ENCODE measurements at places on chromosomes 1 and 21. TPM values are rescaled to one million over a fixed set of nuclear protein-coding genes. Genes with fewer than 3 reads are reported as not detected.

Gene DPT
- total RNA-seq: not detected

Gene CNR2
- not detected for total RNA-seq

Gene UBASH3A
- total RNA-seq: not detected

Gene TRABD2B
- total RNA-seq: not detected

Gene S100A1
- 0.17 TPM for total RNA-seq

Gene AKR1A1
- total RNA-seq: 106 TPM

Gene DNASE2B
- not detected for total RNA-seq

Gene INSRR
- total RNA-seq: not detected

Gene RAB7B
- total RNA-seq: 0.10 TPM

Gene SRSF4
- 60.9 TPM for total RNA-seq

Gene PLCH2
- 0.10 TPM for total RNA-seq

Gene PRR9
- 2.0 TPM for total RNA-seq

- DNase-seq: no peak
These were observed 4.7 kb upstream of the F5 start for GRCh38 chr1:169590932-169591331.

GRCh38 chr1:205849619-205850355, at the start of gene PM20D1:
Gene PM20D1 (minus strand): TSS chr1:205850132. CDS start chr1:205850072, 60 bp downstream.
- DNase-seq: no peak

- no peak for DNase-seq
These were observed 52.3 kb upstream of the COX20 start for GRCh38 chr1:244783138-244783537.

DNA sequence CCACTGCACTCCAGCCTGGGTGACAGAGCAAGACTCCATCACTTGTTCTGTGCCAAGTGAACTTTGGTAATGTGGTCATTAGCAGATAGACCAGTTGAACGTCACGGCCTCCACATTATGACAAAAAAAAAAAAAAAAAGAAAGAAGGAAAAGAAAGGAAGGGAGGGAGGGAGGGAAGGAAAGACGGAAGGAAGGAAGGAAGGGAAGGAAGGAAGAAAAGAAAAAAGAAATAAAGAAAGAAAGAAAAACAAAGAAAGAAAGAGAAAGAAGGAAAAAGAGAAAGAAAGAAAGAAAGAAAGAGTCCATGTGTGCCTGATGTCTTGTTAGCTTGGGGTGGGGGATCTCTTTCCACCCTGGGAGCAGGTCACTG, 45.3 kb downstream of the SIM2 start:
- DNase-seq: no peak

DNA sequence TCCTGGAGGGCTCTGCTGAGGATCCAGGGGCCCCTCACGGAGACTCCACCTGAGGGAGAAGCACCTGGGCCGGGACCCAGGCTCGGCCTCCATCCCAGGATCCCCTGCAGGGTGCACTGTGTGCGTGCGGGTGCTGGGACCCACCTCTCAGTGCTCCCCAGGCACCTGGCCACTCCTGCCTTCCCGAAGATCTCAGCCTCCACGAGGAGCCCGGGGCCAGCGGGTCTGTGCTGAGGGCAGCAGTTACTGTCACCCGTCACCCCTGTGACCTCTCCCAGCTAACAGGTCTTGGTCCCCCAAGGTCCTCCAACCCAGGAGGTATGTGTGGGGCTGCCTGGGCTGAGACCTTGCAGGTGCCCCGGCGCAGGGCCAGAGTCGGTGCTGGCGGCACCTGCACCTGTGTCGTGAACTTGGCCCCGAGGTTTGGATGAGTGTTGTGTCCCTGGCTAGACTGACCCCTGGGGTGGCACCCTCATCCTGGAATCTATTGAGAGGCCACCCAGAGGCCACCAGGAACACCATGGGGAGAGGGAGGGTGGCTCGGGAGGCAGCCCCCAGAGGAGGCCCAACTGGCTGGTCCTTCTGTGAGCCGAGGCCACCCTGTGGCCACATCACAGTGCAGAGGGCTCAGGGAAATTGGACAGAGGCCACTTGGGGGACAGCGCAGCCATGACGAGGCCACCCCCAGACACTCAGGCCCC, 17.7 kb downstream of the MORN1 start:
- no peak for DNase-seq

DNA sequence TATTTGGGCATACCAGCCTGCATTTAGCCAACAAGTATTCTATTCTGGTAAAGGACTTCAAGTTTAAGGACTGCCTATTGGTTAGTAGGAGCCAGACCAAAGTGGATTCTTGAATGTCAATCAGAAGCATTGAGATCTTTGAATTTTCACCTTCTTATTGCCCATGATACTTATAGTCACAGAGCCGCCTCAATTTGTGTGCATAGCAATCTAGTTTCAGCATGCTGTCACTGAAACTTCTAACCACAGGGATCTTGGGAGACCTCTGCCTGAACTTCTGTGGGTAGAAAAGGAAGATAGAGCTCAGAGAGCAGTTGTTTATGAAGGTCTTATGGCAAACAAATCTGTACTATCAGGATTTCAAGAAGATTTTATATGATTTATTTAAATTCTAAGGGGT, 501.4 kb upstream of the USP24 start:
- DNase-seq: no peak

- DNase-seq: peak; percentile 74
These were observed 36.6 kb upstream of the LCE5A start for GRCh38 chr1:152473887-152474537.

DNA sequence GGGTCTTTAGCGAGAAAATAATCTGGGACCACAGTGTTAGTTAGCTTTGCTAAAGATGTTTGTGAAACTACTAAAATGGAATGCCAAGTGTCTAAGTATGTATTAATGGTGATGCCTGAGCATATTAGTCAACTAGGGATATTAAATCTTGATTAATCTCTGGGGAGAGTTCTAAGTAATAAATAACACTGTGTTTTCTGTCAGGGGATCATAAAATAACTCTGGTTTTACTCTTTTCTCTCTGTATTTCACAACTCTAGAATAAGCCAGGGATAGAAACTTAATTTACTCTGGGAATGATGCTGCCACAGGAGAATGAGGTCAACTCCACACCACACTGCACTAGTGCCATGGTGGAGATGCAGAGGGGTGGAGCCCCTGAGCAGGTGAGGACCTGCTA, 399.2 kb downstream of the PTBP2 start:
- DNase-seq: no peak

GRCh38 chr1:155329980-155330598, 9.4 kb downstream of the RUSC1 start:
- no peak for DNase-seq

DNA sequence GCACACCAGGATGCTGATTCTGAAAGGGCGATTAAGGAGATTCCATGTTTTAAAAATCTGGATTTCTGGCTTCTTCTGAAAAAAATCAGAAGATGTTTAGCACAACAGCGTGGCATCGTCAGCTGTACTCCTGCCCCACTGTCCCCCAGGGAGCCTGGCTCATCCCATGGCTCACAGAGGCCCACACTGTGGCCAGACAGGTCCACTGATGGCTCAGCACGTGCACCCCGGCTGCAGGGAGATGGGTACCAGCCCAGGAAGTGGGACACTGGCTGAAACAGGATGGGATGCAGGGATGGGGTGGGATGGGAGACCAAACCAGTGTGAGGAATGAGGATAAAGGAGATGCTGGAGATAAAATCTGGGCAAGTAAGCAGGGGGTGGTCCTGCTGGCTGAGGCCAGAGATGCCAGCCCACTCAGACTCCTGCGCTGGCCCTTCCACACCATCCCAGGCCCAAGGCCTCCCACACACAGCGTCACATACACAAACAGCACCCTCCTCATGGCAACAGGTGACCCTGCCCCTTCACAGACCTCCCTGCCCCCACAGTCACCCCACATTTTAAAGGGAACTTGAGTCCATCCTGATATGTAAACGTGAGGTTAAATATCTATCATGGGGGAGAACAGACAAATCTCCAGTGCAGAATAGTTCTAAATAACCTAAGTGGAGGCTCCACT, 23.9 kb upstream of the SAMD11 start:
- no peak for DNase-seq

- DNase-seq: peak; percentile 73
These were observed 31.6 kb upstream of the UBE2U start for GRCh38 chr1:64171797-64172281.

DNA sequence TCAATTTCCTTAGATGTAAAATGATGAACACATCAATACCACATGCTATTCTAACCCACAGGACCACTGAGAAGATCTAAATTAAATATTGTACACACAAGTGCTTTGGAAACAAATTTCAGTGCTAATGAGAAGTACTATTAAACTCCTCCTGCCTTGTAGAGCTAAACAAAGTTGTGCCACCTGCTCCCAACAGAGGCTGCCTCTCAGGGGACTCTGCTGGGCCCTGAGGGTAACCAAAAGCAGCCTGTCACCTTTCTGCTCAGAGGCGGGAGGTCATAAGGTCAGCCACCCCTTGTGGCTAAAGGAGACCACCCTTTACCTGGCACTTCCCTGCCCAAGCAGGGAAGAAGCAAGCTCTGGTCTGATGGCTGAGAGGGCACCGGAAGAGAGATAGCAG, 6.3 kb downstream of the SLC9A1 start:
- DNase-seq: no peak

DNA sequence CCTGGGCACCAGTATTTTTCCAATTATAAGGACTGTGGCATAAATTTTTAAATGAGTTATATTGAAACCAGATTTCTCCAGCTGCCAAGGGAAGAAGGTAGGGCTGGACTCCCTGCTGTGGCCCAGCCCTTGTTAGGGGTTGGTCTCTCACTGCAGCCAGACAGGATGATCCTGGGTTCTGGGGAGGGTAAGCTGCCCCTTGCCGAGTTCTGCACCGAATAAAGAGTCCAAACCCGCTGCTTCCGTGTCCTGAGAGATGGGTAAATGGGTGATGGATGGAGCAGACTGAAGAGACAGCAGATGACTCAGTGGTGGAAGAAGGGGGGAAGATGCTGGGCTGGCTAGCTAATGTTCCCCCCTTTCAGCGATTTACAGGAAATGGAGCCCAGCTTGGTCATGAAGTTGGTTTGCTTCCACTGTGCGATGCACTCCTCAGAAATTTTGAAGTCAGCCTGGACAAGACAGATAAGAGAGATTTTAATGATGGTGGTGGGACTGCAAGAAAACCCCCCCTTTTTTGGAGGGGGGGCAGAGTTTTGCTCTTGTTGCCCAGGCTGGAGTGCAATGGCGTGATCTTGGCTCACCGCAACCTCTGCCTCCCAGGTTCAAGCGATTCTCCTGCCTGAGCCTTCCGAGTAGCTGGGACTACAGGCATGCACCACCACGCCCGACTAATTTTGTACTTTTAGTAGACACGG, 41.4 kb downstream of the YARS1 start:
- peak; percentile 48 for DNase-seq

- no peak for DNase-seq
These were observed 428.6 kb upstream of the CAMK1G start for GRCh38 chr1:209154912-209155311.

GRCh38 chr1:221858818-221859611, 117.1 kb upstream of the DUSP10 start:
- DNase-seq: peak; percentile 97

- peak; percentile 18 for DNase-seq
These were observed 707 bp downstream of the PRCC start for GRCh38 chr1:156767879-156768604.

DNA sequence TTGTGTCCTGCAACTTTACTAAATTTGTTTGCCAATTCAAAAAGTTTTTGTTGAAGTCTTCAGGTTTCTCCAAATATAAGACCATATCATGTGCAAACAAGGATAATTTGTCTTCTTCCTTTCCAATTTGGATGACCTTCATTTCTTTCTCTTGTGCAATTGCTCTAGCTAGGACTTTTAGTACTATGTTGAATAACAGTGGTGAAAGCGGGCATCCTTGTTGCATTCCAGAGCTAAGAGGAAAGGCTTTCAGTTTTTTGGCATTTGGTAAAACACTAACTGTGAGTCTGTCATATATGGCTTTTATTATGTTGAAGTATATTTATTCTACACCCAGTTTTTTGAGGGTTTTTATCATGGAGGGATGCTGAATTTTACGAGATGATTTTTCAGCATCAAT, 630.0 kb upstream of the ADGRL2 start:
- no peak for DNase-seq

DNA sequence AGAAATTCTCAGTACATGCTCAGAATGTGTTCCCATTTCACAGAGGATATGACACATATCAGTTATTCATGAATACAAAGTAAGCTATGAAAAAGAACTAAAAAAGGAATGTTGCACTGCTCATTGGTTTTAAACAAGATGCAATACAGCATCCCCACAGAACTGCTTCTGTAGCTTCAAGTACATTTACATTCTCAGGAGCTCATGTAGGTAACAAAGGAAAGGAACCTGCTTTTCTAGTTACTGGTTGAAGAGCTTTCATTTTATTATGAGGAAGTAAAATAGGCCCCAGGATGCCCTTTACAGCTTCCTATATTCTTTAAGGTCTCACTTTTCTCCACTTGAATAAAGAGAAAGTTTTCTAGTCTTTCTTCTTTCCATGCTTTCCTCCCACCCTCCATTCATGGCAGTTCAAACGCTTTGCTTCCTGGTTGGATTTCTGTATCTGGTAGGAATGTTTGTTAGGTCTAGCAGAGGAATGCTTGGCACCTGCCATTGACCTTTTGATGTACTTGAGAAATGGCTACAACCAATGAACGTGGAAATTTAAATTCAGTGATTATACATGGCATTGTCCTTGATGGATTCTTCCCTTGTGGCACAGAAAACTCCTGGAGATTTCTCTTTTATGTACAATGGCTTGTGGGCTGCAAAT, 27.1 kb upstream of the KCNK2 start:
- DNase-seq: peak; percentile 1

DNA sequence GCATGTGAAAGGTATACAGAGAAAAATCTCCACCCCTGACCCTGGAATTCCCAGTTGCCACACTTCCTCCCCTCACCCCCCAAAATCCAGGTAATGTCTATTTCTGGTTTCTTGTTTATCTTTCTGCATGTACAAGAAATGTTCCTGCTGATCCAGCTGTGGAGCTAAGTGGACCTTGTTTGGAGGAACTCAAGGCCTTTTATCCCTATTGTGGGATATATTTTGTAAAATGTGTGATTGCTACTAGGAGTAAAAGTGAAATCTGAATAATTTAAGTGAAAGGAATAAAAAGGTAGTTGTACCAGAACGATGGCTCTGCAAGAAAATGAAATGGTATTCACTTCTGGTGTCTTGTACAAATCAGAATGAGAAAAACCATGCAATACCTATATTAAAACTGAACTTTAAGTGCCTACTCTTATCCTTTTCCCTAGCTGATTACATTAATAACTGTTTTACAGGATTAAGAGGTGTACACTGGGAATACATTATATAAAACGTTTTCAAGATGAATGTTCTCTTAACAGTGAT, 3.0 kb downstream of the SPEN start:
- no peak for DNase-seq

DNA sequence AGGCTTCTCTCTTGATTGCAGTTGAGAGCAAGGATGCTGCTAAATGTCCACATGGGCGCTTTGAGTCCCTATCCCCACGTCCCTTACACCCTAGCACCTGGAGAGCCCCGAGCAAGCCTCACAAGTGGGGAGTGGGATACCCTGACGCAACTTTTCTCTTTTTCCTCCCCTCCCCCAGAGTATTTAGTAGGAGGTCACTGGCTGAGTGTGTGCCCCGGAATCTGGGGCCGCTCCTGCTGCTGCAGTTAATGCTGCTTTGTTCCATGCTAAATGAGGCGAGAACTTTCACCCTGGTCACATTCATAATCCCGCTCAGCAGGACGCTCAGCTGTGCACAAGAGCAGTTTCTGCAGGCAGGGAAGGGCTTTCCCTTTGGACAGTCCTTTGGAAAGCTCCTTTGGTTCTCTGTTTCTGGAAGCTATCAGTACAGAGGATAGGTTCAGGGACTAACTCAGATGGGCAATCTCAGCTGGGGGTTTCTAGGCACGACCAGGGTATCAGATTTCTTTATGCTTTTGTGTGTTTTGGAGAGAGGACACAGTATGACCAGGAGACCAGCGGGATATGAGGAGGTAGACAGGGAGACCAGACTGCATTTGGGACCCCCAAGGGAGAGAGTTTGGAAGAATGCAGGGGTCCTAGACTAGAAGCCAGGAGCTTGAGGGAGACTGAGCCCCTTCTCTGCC, 75.9 kb downstream of the NOS1AP start:
- no peak for DNase-seq

All from HT1080 (cell line).